Umbilical cord (tissue), 2 donors: ENCODE measurements at places on chromosomes 2 and 18.

DNA sequence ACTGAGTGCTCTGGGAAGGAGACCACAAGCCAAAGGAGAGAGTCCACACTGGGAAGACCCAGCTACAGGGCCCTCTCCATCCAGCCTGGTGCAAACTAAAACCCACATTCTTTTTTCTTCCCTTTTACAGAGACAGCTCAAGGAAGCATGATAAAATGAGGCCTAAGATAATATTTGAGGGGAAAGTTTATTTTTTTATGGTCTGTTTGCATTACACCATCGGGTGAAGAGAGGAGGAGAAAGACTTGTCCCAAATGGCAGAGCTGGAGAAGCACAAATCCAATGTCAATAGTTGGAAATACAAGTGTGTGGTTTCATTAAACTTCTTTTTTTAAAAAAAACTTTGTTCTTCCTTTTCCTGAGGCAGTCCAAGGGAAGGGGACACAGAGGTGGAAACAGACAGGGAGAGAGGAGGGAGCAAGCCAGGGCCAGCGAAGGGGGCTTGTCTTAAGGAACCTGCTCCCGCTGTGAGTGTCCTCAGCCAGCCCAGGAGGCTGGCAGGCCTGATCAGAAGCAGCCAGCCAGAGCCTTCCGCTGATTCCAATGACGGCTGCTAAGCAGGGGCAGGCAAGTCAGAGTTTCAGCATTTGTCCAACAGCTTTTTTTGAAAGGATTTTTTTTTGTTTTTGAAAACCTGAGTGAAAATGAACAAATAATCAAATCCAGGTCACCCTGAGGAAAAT is 203.8 kb upstream of the SIX2 start:
- no peak for DNase-seq

- no peak for DNase-seq
Measured at GRCh38 chr2:86174445-86174844, 20.8 kb downstream of the IMMT start.

DNA sequence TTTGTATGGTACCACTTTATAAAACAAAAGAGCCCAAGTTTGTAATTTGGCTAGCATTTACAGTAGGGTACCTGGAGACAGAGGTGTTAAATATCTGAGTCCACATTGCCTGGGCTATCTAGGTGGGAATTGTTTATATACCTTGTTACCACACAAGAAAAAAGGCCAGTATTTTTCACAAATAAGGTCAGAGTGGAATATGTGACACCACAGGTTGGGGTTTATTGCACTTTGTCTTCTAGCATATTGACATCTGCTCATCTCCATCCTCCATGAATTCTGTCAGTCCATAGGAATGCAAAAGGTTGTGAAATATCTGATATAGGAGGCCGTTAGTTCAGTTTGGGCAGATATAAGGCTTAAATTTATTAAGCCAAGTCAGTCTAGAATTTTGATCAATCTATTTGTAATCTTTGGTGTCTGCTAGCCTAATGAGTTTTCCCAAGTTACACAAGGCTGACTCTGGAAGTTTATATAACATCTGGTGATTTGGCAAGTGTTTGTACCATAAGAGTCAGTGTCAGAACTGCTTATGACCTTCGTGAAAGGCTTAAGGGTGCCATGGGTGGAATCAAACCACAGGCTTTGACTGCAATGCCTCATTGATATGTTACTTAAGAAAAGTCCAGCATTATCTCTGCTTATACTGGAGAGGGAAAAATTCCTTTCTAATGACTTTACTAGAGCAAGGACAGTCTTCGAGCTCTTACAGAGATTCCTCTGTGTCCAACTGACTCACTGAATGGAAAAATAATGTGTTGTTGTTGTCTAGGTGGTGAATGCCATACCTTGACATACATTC is 11.3 kb upstream of the DPP4 start:
- peak; percentile 83 for DNase-seq

- DNase-seq: peak; percentile 6
Measured at GRCh38 chr2:15298770-15299169, 262.4 kb downstream of the NBAS start.

GRCh38 chr18:39025531-39025930 is 1459.9 kb upstream of the CELF4 start:
- no peak for DNase-seq

GRCh38 chr2:226660526-226660925 is 139.1 kb downstream of the IRS1 start:
- peak; percentile 74 for DNase-seq

- no peak for DNase-seq
Measured at GRCh38 chr2:230713331-230714135, 891 bp downstream of the CAB39 start.

- DNase-seq: no peak
Measured at GRCh38 chr2:165888171-165888570, 65.4 kb downstream of the TTC21B start.

DNA sequence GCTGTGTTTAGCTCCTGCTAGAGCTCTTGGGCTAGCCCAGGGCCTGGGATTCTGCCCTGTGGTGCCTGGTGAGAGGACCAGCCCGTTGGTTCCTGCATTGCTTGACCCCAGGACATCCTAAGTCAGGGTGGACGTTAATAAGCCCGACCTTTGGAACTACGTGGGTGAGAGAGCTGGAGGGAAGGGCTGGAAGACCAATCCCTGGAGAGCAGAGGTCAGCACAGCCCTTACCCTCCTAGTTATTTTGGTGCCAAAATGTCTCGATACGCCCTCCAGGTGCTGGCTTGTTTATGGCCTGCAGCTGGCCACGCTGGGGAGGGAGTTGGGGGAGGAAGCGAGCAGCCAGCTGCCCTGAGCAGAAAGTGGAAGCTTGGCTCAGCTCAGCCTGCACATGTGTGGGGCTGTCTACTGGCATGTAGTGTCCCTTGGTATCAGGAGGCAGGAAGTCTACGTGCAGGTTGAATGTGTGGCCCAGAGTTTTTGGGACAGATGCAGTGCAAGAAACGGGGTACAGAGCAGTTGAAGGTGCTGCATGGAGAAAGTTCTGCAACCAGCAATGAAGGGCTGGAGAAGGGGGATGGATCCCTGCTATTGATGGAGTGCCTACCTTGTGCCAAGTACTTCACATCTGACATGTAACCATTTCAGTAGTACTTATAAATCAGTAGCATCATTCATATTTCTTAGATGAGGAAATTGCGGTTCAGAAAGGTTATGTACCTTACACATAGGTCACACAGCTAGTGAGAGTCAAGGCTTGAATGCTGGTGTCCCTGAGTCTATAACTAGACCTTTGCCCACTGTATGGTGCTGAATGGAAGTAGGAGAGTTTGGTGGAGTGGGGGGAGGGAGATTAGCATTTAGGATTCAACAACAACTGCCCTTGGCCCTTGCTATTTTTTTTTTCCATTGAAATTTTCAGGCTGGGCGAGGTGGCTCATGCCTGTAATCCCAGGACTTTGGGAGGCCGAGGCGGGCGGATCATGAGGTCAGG is 5.0 kb upstream of the DGKD start:
- no peak for DNase-seq
